ENCODE measurements at places on chromosomes 3 and 15.
A peak's percentile ranks its signal among the peaks of the same experiment; 100 is the strongest.

GRCh38 chr15:50162969-50163718, 18.9 kb upstream of the SLC27A2 start:
- no peak for DNase-seq

- DNase-seq: no peak
Observed at GRCh38 chr3:60980342-60980692, 270.9 kb downstream of the FHIT start.

DNA sequence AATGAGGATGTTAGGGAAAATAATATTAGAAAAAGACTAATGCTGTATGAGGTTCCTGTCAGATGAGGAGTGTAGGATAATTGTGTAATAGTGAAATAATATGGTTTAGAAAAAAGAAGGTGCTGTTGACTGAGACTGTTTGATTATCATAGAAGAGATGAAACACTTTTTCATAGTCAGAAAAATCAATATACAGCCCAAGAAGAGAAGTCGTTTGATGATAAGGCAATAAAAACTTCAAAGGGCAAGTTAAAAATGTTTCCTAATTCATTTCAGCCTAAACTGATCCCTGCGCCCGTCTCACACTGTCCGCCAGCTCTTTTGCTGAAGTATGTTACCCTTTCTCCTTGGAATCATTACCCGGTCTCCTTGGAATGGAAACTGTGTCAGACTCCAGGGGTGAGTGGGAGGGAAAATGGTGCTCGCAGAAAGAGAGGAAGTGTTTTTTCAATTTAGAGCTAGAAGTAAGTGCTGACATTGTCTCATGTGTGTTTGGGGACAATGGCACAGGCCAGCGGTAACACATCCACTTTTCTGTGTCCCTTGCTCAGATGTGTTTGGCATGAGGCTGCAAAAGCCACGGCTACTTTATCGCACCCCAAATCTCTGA, 23.6 kb downstream of the DUT start:
- no peak for DNase-seq

DNA sequence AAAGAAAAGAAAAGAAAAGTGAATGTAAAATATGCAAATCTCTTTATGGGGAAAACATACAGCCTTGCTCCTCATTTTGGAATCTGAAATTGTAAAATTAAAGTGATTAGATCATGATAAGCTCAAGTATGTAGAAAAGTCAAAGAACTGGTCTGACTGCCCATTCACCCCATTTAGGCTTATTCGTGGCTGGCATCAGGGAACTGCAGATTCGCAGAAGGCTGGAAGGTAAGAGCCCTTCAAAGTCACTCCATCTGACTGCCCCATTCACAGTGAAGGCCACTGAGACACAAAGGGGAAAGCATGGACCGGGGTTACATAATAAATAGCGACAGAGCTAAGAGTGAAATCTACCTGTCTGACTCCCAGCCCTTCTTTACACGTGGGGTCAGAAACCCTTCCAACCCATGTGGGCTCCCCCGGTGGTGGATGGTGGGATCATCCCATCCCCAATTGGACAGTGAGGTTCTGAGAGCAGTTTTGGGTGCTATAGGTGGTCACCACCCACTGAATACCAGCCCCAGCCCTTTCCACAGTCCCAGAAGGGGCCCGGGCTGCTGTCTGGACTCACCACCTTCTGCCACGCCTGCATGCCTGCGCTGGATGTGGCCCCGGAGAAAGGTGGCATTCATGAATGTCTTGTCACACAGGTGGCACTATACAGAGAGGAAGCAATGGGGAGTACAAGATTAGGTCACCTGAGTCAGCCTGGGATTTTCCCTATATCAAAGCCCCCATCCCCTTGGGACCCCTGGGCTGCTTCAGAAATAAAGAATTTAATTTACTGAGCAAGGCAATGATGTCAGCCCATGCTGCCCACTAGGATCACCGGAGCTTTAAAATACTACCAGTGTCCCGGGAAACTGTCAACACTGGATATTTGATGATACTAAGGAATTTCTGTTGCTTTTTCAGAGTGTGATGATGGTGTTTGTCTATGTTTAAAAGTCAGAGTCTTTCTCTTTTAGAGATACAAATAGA, 17.9 kb downstream of the DZIP1L start:
- no peak for DNase-seq

- DNase-seq: peak; percentile 44
Observed at GRCh38 chr15:89556413-89557262, 18.6 kb upstream of the TICRR start.

GRCh38 chr3:126935756-126936509, 47.0 kb upstream of the PLXNA1 start:
- no peak for DNase-seq

- DNase-seq: no peak
Observed at GRCh38 chr3:72492240-72492639, 356.0 kb downstream of the SHQ1 start.
